ENCODE measurements at places on chromosomes 7 and 10. TPM values are rescaled to one million over a fixed set of nuclear protein-coding genes. Genes with fewer than 3 reads are reported as not detected.

Gene PRPS1L1
- not detected for total RNA-seq

Gene PRKCQ
- total RNA-seq, result 1.3 TPM

DNA sequence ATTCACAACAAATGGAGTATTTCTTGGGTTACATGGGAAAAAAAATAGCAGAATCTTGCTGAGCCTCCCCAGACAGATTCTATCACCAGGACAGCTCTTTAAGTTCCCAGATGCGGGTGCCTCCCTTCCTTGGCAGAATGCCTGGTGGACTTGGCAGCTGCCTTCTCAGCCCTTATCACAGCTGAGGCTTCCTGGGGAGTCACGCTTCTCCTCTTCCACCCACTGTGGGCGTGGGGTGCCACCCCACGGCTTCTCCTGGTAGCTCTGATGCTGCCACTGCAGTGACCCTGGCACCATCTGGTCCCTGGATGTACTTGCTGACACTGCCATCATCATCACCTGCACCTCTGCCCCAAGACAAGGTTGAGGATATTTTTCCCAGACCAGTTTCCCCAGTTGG, 16.2 kb upstream of the NME8 start:
- DNase-seq, result no peak

- DNase-seq, result no peak
These were observed 13.0 kb downstream of the MCMBP start for GRCh38 chr10:119859420-119860258.

DNA sequence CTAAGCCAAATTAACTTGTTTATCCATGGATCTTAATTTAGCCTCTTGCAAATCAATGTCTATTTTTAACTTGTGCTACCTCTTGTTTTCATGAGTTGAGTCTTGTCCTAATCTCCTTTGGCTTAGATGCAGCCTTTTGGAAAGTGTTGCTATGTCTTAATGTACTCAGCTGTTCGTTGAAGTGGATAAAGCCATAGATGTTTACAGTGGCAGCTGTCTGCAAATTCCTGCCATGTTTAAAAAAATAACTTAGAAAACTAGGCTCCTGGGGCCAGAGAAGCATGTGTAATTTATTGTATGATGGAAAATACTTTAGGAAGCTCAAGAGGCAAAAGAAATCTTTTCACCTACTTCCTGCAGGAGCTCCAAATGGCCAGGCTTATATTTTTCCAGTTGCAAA, 253.1 kb upstream of the RHOBTB1 start:
- DNase-seq, result no peak

Measured in glutamatergic neuron (in vitro differentiated cells).